NCI-H524 treated with DMSO at 0.1 percent for 48 hours (cell line): ENCODE measurements at places on chromosomes 1 and 21.

GRCh38 chr1:224490549-224491537 is 56.2 kb upstream of the WDR26 start:
- DNase-seq = no peak

- no peak for DNase-seq
These were observed 26.8 kb downstream of the S100A6 start for GRCh38 chr1:153509036-153509435.

- DNase-seq = no peak
These were observed 538 bp upstream of the RCAN1 start for GRCh38 chr21:34615487-34615814.

DNA sequence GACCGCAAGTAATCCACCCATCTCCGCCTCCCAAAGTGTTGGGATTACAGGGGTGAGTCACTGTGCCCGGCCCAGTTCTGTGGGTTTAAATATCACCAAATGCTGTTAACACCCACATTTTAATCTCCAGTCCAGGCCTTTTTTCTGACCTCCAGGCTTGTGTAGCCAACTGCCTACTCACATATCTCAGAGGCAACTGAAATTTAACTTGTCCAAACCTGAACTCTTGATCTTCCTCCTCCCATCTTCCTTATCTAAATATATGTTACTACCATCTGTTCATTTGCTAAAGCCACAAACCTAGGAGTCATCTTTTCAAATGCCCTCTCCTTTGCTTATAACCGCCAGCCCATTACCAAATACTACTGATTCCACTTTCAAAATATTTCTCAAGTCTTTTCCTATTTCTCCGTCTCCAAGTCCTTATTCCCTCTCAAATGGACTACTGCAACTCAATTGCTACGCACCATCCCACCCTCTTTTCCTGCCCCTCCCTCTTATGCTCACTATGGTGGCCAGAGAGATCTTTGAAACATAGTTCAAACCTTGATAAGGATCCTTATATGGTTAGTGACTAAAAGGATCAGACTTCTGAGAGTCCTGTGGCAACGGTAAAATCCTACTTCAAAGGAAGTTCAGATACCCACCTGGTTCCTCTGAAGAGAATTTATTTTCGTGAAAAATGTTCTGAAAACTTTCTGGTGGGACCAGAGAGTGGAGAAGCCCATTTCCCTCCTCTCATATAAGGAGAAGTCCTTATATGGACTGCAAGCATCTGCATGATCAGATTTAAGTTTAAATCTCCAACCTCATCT is 78.5 kb upstream of the CDC42BPA start:
- no peak for DNase-seq
